IMR-90 (cell line): ENCODE measurements at places on chromosomes 4 and X. TPM values are rescaled to one million over a fixed set of nuclear protein-coding genes. Genes with fewer than 3 reads are reported as not detected.

The PDGFC gene
- 90.7 and 105 TPM in 2 replicates for total RNA-seq

The FAM184B gene
- 0.18 and 0.28 TPM in 2 replicates for total RNA-seq

The EPGN gene
- 0.18 TPM in 1 of 2 replicates, not detected in the other for total RNA-seq

GRCh38 chrX:153640736-153641575, 6.0 kb upstream of the DUSP9 start:
- H3K4me3 ChIP-seq = no peak overlapping the region
- H3K4me1 ChIP-seq = no peaks in the 10 kb centered on the region
- no peaks in the 10 kb centered on the region for H3K36me3 ChIP-seq
- no peak overlapping the region for H3K27ac ChIP-seq
- peaks cover 45% of the 10 kb centered on the region for H3K27me3 ChIP-seq

DNA sequence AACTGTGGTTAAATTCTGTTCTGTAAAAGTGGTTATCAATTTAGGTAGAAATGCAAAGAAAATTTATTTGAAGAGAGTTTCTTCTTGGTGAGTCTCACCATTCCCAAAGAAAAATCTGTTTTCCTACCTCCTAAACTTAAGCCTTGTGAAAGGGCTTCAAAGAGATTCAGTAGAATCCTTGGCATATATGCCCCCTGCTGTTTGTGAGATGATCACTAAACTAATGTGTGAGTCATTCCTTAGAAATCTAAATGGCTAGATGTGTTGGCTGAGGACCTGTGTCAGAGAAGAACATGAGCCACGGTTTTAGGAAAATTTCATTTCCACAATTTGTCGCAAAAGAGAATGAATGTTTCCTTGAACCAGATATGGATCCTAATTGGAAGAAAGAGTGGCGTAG, 260.9 kb downstream of the SLC7A11 start:
- DNase-seq = peak; percentile 59
- H3K27me3 ChIP-seq = no peaks in the 10 kb centered on the region
- no peaks in the 10 kb centered on the region for H3K36me3 ChIP-seq
- H3K4me3 ChIP-seq = no peak overlapping the region
- no peaks in the 10 kb centered on the region for H3K4me1 ChIP-seq

- DNase-seq = no peak
- no peaks in the 10 kb centered on the region for H3K27me3 ChIP-seq
- peaks cover 11% of the 10 kb centered on the region for H3K4me1 ChIP-seq
- peaks cover 48% of the 10 kb centered on the region for H3K36me3 ChIP-seq
- H3K4me3 ChIP-seq = no peak overlapping the region
These were observed 47.3 kb downstream of the PDE5A start for GRCh38 chr4:119581190-119581873.

- H3K36me3 ChIP-seq = no peaks in the 10 kb centered on the region
- no peak for DNase-seq
- no peaks in the 10 kb centered on the region for H3K27me3 ChIP-seq
These were observed 68.2 kb downstream of the ARHGAP10 start for GRCh38 chr4:147799986-147800555.

DNA sequence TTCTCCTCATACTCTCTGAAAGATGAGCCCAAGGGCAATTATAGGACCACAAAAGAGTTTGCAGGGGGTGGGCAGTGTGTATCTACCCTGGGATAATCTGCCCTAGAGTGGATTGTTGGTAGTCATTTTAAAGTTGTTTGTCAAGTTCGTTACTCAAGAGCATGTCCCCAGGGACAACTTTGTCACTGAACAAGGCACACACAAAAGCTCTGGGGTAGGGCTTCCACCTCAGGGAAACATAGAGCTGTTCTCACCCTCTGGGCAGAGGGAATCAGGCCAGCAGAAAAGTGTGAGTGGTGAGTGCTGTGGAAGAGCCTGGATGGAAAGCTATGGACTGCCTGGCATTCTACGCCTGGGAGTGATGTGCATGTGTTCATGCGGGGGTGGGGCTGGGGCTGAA, 23.3 kb upstream of the LEF1 start:
- peaks cover 1% of the 10 kb centered on the region for H3K27me3 ChIP-seq
- no peaks in the 10 kb centered on the region for H3K36me3 ChIP-seq
- no peak for DNase-seq
- H3K4me1 ChIP-seq = peaks cover 2% of the 10 kb centered on the region; the same call in 1 of the 2 replicates

DNA sequence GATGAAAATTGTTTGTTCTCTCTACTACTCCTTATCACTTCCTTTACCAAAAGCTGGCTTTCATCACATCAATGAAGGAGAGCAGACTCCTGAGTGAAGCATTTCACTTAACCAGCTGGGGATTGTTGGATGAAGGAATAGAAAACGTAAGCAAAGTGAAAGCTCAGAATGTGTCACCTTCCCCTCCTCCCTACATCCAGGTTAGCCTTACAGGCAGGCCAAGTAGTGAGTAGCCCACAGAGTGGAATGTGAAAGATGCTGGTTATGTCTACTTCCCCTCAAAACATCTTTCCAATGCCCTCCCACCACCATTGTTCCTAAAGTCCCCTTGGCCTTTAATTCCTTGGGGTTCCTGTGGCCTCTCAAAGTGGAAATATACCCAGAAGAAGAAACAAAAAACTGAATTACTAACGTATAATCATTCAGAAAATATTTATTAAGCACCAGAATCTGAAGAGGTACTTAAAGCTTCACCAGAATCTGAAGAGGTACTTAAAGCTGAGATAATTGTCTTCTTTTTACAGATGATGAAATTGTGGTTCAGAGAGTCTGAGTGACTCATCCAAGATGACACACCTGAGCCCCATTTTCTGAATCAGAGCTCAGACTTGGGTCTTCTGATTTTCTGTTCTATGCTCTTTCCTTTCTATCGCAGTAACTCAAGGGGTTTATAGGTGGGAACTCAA, 6.5 kb downstream of the P2RY4 start:
- peak; percentile 18 for DNase-seq
- no peaks in the 10 kb centered on the region for H3K36me3 ChIP-seq
- peaks cover 8% of the 10 kb centered on the region for H3K27me3 ChIP-seq

GRCh38 chr4:165872461-165873297, at the start of gene TLL1:
Gene TLL1 (plus strand): TSS chr4:165873237. CDS start chr4:165873905, 668 bp downstream.
- no peaks in the 10 kb centered on the region for H3K4me1 ChIP-seq
- H3K36me3 ChIP-seq = no peaks in the 10 kb centered on the region
- H3K27me3 ChIP-seq = peaks cover 4% of the 10 kb centered on the region; the same call in 1 of the 2 replicates
- no peak within 1 kb of the TSS for H3K27ac ChIP-seq
- H3K4me3 ChIP-seq = no peak within 1 kb of the TSS; the same call in 1 of the 2 replicates

DNA sequence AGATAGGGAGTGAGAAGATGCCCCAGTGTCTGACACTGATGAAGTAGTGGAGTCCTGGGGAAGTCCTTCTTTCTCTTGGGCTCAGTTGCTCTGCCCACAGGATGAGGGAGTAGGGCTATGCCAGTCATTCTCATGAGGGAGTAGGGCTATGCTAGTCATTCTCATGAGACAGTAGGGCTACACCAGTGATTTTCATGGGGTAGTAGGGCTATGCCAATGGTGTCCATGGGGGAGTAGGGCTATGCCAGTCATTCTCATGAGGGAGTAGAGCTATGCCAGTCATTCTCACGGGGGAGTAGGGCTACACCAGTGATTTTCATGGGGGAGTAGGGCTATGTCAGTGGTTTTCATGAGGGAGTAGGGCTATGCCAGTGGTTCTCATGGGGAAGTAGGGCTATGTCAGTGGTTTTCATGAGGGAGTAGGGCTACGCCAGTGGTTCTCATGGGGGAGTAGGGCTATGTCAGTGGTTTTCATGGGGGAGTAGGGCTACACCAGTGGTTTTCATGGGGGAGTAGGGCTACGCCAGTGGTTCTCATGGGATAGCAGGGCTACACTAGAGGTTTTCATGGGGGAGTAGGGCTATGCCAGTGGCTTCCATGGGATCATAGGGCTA, 43.3 kb upstream of the SOD3 start:
- H3K27me3 ChIP-seq = no peaks in the 10 kb centered on the region
- no peaks in the 10 kb centered on the region for H3K36me3 ChIP-seq
- H3K4me3 ChIP-seq = no peak overlapping the region

DNA sequence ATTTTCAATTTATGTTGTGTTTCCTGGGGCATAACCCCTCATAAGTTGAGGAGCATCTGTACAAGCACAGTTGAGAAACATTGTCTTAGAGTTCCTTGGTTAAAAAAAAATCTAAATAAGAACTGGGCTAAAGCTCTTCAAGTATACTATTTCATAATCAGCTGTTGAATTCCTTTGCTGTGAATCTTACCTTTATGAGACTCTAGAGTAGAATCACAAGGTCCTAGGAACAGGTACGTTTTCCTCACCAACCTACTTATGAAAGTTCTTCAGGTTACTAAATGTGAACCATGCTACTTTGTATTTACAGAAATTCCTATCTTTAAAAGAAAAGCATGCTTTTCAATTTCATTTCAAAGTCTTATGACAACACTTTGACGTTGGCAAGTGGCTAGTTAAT, 20.9 kb upstream of the SOD3 start:
- H3K4me1 ChIP-seq = peaks cover 19% of the 10 kb centered on the region
- no peak overlapping the region for H3K27ac ChIP-seq
- H3K36me3 ChIP-seq = no peaks in the 10 kb centered on the region
- no peak overlapping the region for H3K4me3 ChIP-seq
- H3K27me3 ChIP-seq = no peaks in the 10 kb centered on the region

DNA sequence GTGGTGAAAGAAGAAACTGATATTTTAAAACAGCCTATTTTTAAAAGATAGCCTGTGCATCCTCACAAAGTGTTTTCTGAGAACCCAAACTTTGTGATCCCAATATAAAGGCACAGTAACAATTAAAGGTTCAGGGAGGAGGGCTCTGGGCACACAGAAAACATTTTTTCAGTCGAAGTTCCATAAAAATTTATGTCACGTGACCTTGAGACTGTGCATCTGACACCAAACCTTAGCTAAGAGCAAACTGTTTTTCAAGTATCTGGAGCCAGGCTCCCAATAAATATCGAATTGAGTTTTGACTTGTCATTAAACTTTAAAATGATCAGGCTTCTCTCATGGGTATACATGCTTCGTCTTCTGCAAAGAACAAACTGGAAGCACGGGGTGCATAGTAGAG, 177.9 kb downstream of the BEND2 start:
- no peaks in the 10 kb centered on the region for H3K36me3 ChIP-seq
- no peaks in the 10 kb centered on the region for H3K4me1 ChIP-seq
- no peak overlapping the region for H3K27ac ChIP-seq
- no peak for DNase-seq
